ENCODE measurements at places on chromosomes 13 and 19. TPM values are rescaled to one million over a fixed set of nuclear protein-coding genes. Genes with fewer than 3 reads are reported as not detected.

KLHL1 gene
- not detected for total RNA-seq

PIK3R2 gene
- 21.2 TPM for total RNA-seq

ZNF816 gene
- 9.9 TPM for total RNA-seq

JUNB gene
- 91.4 TPM for total RNA-seq

RB1 gene
- 50.6 TPM for total RNA-seq

LILRA5 gene
- total RNA-seq = not detected

- DNase-seq = no peak
Measured at GRCh38 chr13:100608906-100609305, 20.3 kb upstream of the GGACT start.

- DNase-seq = no peak
Measured at GRCh38 chr19:7413629-7414028, 64.9 kb downstream of the ARHGEF18 start.

DNA sequence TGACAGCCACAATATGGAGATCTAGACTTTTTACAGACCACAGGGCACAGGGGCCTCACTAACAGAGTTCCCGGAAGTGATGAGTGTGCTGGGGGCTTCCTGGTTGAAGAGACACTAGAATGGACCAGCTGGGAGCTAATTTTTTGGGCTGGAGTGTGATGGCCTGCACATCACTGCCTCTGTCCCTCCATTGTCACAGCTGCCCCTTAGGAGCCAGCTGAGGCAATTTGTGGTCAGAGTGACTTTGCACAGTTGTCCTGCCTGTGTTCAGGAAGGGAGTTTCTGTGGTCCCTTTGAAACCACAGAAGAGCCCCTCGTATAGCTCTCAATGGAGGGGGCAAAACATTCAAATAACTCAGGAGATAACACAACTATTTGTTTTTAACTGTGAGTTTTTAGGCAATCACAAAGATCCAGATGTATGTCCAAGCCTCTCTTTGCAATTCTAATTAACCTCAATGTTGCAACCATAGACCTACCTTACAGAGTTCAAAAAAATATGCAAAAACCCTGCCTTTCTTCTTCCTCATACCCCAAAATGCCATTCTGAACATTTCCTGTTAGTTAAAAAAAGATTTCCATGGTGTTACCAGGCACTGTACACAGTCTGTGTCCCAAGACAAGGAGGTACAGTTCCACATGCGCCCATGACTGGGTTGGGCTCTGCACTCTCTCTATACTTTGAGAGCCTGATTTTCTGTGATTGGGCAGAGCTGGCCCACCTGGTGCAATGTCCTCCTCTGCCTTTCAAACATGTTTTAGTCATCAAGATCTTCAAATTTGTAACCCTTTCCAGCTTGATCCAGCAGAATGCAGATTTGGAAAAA, 2.4 kb downstream of the ALOX5AP start:
- DNase-seq = no peak

DNA sequence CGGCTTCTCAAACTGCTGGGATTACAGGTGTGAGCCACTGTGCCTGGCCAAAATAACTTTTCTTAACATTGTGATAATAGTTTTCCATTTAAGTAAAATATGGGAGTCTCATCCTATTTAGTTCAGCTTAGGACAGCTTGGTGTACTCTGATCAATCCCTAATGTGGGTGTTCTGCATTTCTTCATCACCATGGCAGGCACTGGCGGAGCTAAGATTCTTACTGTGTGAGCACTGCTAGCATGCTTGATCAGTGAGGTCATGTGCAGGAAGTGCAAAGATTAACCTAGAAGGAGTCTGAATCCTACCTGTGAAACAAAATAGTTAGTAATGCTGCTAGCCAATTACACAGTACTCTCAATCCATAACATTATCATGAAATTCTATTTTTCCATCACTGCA, 1684.2 kb upstream of the SLC10A2 start:
- DNase-seq = no peak

- no peak for DNase-seq
Measured at GRCh38 chr13:104021806-104022397, 955.7 kb upstream of the SLC10A2 start.

DNA sequence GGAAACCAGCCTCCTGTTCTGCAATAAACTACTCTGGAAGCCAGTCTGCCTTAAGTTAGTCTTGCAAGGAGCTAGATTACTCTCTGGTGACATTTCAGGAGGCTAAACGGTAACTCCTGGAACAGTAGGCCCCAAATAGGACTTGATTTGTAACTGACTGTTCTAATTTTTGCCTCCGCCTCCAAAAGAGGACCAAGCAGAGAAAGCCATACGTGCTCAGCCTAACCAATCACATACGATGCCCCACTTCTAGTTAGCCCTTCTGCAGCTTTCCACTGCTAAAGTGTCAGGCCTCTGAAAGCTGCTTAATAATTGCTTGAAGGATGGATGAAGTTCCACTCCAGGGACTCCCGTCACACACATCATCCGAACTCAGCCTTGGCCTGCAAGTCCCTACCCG, 744 bp downstream of the ZNF805 start:
- peak; percentile 8 for DNase-seq

GRCh38 chr13:30712536-30713532, 22.5 kb upstream of the ALOX5AP start:
- no peak for DNase-seq

GRCh38 chr13:94312511-94313216, 166.8 kb downstream of the DCT start:
- DNase-seq = no peak

DNA sequence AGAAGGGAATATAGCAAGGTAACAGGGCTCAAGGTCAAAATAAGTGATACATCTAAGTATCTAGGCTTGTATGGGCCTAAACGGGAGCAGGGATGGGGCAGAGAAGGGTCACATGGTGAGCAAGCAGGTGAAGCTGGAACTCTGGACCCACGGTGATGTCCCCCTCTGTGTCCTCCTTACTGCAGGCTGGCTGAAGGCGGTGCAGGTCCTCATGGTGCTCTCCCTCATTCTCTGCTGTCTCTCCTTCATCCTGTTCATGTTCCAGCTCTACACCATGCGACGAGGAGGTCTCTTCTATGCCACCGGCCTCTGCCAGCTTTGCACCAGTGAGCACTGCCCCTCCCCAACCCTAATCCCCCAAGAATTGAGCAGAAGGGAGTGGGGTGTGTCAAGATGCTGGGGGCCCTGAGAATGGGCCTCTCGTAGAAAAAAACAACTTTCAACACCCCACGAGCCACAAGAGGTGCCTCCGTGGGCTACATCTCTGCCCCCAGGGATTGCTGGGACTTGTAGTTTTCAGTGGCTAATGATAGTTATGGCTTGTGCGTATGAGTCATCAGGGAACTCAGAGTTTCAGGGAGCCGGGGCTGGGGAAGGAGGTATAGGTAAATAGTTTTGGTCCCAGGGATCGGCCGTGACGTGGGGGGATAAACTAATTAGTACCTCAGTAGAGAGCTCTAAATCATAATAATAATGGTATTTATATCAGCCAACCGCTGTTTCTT, 4.0 kb downstream of the EMP3 start:
- DNase-seq = peak; percentile 66

GRCh38 chr13:62906896-62907295, 1491.2 kb upstream of the PCDH20 start:
- no peak for DNase-seq

- no peak for DNase-seq
Measured at GRCh38 chr19:45069056-45069455, 7.2 kb downstream of the ZNF296 start.

GRCh38 chr19:33448159-33448516, 73.5 kb downstream of the PEPD start:
- DNase-seq = no peak

DNA sequence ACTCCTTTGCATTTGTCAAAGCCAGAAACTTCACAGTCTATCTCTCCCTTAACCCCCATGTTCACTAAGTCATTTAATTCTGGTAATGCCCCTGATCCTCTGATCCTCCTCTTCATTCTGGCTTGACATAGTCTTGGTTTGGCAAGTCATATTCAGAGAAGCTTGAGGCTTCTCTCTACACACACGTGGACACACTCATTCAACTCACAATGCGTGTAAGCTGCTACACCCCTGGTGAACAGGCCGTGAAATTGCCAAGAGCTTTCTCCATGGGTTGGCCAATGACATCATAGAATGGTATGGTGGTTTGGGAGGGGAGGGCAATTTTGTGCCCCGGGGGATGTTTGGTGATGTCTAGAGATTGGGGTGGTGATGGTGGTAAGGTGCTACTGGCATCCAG, 47.9 kb upstream of the FLT1 start:
- no peak for DNase-seq

GRCh38 chr13:30352121-30352520, 44.8 kb upstream of the KATNAL1 start:
- no peak for DNase-seq

DNA sequence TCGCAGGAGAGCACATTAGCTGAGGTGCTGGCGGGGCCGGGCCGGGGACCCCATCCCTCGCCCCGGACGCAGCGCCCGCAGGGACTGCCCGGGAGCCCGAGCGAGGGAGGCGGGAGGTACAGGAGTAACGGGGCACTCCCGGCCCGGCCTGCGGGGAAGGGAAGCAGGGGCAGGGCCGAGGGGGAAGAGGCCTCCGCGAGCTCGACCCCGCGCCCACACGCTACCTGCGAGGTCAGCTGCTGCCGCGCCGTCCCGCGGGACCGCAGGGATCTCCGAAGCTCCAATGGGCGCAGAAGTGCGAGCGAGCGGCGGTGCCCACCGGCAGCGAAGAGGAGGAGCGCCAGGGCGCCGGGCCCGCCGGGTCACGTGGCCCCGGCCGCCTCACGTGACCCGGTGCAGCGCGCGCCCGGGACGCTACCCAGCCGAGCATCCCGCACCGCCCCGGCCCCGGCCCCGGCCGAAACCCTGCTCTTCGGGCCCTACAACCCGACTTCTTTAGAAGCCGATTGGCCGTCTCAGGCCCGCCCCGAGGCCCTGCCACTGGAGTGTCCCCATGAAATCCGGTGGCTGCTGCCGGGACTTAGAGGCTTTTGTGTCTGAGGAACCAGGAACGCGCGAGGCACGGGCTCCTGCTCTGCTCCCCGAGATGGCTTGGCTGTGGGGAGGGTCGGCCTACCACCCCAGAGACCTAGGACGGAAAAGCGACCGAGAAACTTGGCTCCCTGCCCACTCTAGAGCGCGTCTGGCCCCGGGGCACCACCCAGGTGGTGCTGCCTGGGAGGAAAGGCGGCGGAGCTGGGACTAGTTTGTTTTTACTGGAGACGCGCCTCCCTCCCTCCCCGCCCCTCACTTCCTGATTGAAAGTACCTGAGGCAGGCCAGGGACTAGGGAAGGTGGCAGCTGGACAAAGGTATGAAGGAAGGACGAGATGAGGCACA, at the start of gene RCBTB1:
TSS of gene RCBTB1 (minus strand) at position 339 of the 938 bp plus-strand sequence. CDS start 18,279 bp downstream, outside the sequence.
- DNase-seq = peak; percentile 66

DNA sequence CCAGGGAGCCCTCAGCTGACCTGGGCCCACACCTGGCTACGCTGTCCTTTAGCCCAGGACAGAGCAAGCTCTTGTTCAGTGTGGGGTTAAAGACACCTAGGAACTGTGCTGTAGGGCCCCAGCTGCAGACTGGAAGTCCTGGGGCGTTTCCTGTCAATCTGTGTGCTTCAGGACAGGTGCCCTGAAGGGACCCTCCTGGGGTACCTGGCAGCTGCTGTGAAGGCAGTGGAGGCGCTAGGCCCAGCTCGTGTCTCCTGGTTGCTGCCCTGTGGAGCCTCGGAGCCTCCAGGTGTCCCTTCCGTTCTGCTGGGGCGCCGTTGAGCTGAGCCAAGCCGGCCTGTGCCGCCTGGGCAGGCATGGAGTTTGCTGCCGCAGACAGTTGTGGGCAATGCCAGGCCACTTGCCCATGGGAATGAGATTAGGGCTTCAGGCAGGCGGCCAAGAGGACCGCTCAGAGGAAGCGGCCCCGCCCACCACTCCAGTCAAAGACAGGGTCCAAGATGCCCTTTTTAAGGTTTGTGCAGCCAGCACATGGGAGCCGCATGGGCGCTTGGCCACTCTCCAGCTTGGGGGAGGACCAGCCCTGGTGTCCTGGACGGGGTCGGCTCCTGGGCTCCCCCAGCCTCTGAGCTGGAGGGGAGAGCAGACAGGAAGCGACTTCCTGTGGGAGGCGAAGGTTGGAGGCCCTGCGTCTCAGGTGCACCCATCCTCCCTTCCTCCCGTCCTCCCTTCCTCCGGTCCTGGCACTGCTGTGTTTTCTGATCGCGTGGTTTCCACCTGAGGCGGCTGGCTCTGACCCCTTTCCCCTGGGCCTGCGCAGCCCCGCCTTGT, 4.0 kb downstream of the PTBP1 start:
- peak; percentile 74 for DNase-seq

- DNase-seq = peak; percentile 65
Measured at GRCh38 chr19:46016426-46017094, 6.3 kb downstream of the PGLYRP1 start.

DNA sequence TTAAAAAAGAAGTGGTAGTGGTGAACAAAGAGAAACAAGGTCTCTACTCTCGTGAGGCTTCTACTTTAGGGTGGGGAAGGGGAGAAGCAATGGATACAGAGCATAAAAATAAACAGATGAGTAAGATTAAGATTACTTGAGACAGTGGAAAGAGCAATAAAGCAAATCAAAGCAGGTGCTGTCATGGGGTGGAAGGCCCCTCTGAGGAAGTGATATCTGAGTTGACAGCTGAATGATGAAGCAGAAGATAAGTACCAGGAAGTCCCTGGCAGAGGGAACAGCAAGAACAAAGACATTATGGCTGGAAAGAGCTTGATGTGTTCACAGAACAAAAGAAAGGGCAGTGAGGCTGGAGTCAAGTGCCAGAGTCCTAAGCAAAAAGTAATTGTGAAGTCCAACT, 221.8 kb downstream of the ENOX1 start:
- DNase-seq = no peak
